ENCODE measurements at places on chromosomes 5 and 9. TPM values are rescaled to one million over a fixed set of nuclear protein-coding genes. Genes with fewer than 3 reads are reported as not detected.

GRCh38 chr9:92032891-92033290 is 82.3 kb downstream of the SPTLC1 start:
- H3K36me3 ChIP-seq, result no peaks in the 10 kb centered on the region
- no peak overlapping the region for H3K4me3 ChIP-seq
- no peak overlapping the region for H3K27ac ChIP-seq
- DNase-seq, result no peak

- no peak overlapping the region for H3K4me3 ChIP-seq
- no peaks in the 10 kb centered on the region for H3K4me1 ChIP-seq
- DNase-seq, result no peak
- no peaks in the 10 kb centered on the region for H3K36me3 ChIP-seq
- H3K27ac ChIP-seq, result no peak overlapping the region
- H3K27me3 ChIP-seq, result peaks cover 20% of the 10 kb centered on the region
These were observed 93.7 kb downstream of the AK8 start for GRCh38 chr9:132784286-132784830.

DNA sequence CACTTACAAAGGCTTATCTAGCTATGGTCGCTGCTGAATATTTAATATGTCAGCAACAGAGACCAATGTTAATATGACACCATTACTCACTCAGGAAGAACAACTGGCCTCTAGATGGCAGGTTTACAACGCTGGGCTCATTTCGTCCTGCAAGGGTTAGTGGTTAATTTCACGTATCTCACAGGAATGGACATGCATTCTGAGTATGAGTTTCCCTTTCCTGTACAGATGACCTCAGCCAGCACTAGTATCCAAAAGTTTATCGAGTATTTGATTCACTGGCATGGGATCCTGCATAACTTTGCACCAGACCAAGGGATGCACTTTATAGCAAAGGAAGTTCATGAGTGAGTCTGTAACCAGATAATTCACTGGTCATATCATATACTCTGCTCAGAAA is 8.7 kb upstream of the TRPC7 start:
- no peak for DNase-seq
- H3K4me1 ChIP-seq, result no peaks in the 10 kb centered on the region
- no peak overlapping the region for H3K27ac ChIP-seq
- H3K27me3 ChIP-seq, result peaks cover 3% of the 10 kb centered on the region

The TNFSF15 gene
- 1.9 TPM for total RNA-seq

The PCDH1 gene
- total RNA-seq, result 176 TPM

The PTCH1 gene
- total RNA-seq, result 24.3 TPM

Data from transverse colon (tissue), 4 donors.